ENCODE measurements at places on chromosomes 1 and 21.

GRCh38 chr1:68121536-68121935 is 71.1 kb upstream of the DIRAS3 start:
- no peak for DNase-seq

DNA sequence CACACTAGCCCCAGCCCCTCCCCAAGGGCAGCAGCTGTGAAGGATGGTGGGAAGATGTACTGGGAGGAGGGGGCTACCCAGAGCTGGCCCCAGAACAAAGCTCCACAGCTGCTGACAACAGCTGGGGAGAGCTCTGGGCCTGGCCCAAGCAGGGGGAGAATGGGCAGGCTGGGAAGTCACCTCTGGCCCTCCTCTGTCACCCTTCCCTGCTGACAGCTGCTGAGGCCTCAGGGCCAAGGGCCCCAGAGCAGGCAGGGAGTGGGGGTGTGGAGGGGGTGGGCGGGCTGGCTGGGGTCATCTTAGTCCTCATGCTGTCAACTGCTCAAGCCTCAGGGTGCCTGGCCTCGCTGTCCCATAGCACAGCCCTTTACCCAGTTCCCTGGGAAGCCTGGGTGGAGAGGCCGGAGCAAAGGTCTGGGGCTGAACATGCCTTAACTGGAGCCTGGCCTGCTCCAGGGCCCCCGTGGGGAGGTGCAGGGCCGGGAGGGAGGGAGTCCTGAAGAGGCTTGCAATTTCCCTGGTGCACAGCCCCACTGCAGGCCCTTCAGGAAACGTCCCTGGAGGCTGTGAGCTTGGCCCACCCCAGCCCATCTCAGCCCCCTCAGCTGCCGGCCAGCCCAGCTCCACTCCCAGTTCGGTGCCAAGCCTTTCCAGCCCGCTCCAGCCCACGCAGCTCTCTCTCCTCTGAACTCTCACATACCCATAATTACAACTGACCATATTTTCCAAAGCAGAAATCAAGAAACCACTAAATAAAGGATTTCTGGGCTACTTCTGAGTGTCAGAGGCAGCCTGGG is 25.7 kb downstream of the HSPG2 start:
- DNase-seq, result no peak

DNA sequence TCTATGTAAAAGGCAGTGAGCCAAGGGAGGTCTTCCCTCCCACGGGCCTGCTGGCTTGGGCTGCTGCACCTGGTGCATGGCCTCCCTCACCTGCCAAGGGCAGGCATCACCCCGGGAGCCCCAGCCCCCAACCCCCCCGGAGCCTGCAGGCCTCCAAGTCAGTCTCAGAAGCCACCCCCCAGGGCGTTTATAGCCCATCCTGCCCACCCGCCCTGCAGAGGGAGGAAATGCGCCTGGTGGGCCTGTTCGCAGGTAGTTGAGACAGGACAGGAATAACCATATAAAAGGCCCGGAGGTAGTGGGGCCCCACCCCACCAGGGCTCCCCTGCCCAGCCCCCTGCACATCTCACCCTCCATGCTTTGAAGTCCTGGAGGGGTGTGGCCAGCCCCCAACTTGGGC is 18.2 kb upstream of the ARF1 start:
- no peak for DNase-seq

DNA sequence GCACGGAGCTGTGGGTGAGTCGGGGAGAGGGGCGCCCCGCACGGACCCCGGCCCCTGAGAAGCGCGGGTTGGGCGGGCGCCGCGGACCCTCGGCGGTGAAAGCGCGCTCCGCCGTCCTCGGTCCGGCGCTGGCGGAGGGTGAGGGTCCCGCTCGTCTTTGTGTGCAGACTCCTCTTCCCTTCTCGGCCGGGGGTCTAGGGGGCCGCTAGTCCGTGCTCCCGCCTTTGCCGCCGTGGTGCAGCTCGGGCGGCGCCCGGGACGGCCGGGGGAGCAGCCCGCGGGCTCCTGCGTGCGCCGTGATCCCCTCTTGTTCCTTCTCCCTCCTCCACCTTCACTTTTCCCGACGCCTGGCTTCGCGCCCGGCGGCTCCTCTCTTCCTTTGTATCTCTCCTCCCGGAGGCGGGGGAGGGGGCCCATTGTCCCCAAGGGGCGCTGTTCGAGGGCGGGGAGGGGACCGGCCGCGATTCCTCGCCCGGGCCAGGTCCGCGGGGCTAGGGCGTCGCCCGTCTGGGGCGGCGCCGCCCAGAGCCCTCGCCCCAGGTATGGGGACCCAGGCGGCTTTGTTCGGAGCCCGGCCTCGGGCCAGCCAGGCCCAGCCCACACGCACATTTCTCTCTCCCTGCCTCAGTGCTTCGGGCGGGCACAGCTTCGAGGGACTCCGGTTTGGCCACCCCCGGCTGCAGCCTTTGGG is 519 bp downstream of the FNBP1L start:
- peak; percentile 35 for DNase-seq

DNA sequence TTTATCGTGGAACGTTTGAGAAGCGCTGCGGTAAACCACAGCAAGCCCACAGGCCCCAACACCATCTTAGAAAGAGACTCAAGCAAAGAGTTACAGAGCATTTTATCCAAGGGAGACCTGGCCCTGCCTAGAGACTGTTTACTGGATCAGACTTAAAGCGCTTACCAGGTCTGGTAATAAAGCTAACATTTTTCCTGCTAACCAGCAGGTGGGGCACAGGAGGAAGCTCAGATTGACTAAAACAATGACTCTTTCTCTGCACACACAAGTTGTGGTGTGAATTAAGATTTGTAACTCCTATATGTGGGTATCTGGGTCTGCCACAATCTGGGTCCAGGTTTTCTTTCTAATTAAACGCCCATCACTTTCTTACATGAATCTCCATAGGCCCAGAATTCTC is 136.5 kb upstream of the ETS2 start:
- no peak for DNase-seq

GRCh38 chr1:63512584-63512983 is 10.4 kb downstream of the ITGB3BP start:
- no peak for DNase-seq

- no peak for DNase-seq
Observed at GRCh38 chr1:150365941-150366340, 2.0 kb downstream of the RPRD2 start.

DNA sequence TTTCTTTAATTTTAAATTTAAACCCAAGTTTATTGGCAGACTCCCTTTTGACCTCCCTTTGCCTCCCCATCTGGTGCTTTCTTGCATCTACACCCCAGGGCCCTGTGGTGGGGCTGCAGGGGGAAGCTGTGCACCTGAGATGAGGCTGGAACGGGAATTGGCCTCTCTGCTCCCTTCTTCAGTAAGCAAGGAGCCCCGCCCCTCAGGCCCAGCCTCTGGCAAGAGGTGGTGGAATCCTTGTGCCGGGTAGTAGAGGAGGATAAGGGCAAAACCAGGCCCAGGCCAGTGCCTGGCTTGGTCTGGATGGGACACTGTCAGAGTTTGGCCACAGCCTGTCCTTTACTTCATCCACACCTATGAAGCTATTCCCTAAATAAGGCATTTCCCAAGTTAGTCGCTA is 25.1 kb downstream of the ATP8B2 start:
- DNase-seq, result no peak

DNA sequence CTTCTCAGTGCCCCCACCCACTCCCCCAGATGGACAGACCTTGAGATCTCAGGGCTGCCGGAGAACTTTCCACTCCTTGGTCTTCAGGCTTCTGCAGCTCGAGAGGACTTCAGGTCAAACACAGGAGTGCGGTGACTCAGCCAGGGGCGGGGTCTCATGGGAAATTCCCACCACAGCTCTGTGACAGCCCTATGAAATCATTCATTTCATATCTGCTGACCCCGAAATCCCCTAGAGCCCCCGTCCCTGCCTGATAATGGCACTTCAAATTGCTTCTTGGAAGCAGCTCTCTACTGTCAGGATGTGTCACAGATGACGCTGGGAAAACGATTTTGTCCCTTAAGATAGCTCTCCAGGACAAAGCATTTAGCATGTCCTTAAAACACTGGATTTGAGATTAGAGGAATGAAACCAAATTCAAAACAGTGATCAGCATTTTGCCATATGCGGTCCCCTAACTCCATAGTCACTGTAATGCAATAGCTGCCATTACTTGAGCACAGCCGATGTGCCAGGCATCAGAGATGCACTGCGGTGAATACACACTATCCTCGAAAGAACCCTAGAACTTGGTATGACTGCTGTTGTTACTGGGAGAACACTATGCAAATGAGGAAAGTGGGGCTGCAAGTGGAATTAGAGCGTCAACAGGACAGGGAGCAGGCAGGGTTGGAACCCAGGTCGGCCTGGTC is at the start of gene TNFRSF9:
TNFRSF9 (minus strand) TSS at position 95 of the 692 bp plus-strand sequence. CDS start 845 bp downstream, outside the sequence.
- no peak for DNase-seq
